ENCODE measurements at places on chromosomes 1 and 21. TPM values are rescaled to one million over a fixed set of nuclear protein-coding genes. Genes with fewer than 3 reads are reported as not detected.

The COL6A2 gene
- total RNA-seq, result 1,554 TPM

The FAM78B gene
- total RNA-seq, result 0.13 TPM

The EXO1 gene
- 5.6 TPM for total RNA-seq

The LZIC gene
- total RNA-seq, result 20.2 TPM

The HAO2 gene
- not detected for total RNA-seq

The HPDL gene
- total RNA-seq, result 1.3 TPM

The NRIP1 gene
- total RNA-seq, result 18.4 TPM

The SEMA4A gene
- 0.65 TPM for total RNA-seq

The RIIAD1 gene
- not detected for total RNA-seq

The KLHDC8A gene
- total RNA-seq, result 0.08 TPM

The AGBL4 gene
- total RNA-seq, result not detected

The FCGR3A gene
- total RNA-seq, result not detected

The LCE2A gene
- total RNA-seq, result not detected

The OMA1 gene
- 16.0 TPM for total RNA-seq

The CLDN14 gene
- 0.39 TPM for total RNA-seq

The PCP4L1 gene
- total RNA-seq, result not detected

The DENND2C gene
- 1.2 TPM for total RNA-seq

The PLA2G2D gene
- not detected for total RNA-seq

The DNASE2B gene
- not detected for total RNA-seq

The CCDC185 gene
- total RNA-seq, result not detected

The HSD3B1 gene
- 0.39 TPM for total RNA-seq

The BSND gene
- total RNA-seq, result not detected

The SELENON gene
- 63.1 TPM for total RNA-seq

The LHX8 gene
- total RNA-seq, result not detected

The AMPD2 gene
- total RNA-seq, result 108 TPM

The C1orf87 gene
- total RNA-seq, result 1.0 TPM

The KRTAP21-2 gene
- not detected for total RNA-seq

The OLFM3 gene
- not detected for total RNA-seq

The CALML6 gene
- not detected for total RNA-seq

The RBP7 gene
- not detected for total RNA-seq

All from epithelial cell of alveolus of lung (primary cell).